ENCODE measurements at places on chromosomes 12 and 14.

DNA sequence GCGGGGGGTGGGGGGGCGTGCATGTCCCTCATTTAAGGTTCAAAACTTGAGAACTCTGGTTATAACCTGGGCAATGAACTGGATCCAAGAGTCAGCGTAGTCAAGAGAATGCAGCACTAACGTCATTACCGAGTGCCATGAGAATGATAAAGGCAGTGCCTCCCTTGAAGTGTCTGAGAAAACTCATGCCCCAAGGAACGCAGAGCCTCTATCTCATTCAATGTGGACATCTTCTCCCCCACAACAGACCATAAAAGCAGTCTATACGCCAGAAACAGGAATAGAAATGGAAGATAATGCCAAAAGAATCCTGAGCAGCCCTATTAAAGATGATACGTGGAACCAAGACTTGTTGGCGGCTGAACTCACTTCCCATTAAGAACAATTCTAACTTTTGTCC lies 208.6 kb downstream of the MED13L start:
- DNase-seq = no peak

DNA sequence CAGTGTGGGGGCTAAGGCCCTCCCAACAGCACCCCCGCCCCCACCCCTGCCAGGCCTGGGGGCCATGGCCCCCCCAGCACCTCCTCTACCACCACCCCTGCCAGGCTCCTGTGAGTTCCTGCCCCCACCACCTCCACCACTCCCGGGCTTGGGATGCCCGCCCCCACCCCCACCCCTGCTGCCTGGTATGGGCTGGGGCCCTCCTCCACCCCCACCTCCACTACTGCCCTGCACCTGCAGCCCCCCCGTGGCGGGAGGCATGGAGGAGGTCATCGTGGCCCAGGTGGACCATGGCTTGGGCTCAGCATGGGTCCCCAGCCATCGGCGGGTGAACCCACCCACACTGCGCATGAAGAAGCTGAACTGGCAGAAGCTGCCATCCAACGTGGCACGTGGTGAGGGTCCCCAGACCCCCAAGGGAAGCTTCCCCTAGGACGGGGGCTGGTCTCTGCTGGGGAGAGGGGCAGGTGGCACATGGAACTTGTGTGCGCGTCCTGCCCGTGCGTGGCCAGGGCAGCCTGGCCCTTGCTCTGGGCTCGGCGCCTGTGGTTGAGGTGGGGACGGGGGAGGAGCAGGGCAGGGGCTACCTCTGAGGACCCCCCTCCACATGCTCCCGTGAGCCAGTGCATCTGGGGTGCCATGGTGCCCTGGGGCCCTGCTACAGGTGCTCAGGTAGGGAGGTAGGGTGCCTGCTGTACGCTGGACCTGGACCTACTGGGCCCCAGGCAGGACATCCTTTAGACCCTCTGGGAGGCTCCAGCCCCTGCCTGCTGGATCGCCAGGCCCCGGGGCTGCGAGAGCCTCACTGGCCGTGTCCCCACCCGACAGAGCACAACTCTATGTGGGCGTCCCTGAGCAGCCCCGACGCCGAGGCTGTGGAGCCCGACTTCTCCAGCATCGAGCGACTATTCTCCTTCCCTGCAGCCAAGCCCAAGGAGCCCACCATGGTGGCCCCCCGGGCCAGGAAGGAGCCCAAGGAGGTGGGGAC lies 16.1 kb upstream of the ADSS1 start:
- DNase-seq = no peak

DNA sequence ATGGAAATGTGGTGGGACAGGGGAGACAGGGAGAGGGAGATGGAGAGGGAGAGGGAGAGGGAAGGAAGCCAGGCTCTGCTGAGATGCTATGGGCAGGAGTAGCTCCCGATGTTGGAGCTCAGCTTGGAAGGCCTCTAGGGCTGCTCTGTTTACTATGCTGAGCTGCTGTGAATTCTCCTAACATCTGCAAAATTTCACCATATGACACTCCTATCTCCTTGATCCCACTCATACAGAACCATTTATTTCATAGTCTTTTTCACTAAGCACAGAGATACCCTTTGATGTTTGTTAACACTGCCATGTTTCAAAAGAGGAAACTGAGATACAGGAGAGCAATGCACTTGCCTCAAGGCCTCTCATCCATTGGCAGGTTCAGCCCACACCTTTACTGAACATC lies 60.7 kb downstream of the C12orf75 start:
- no peak for DNase-seq

- no peak for DNase-seq
These were observed 19.0 kb downstream of the RIN3 start for GRCh38 chr14:92532490-92533163.

DNA sequence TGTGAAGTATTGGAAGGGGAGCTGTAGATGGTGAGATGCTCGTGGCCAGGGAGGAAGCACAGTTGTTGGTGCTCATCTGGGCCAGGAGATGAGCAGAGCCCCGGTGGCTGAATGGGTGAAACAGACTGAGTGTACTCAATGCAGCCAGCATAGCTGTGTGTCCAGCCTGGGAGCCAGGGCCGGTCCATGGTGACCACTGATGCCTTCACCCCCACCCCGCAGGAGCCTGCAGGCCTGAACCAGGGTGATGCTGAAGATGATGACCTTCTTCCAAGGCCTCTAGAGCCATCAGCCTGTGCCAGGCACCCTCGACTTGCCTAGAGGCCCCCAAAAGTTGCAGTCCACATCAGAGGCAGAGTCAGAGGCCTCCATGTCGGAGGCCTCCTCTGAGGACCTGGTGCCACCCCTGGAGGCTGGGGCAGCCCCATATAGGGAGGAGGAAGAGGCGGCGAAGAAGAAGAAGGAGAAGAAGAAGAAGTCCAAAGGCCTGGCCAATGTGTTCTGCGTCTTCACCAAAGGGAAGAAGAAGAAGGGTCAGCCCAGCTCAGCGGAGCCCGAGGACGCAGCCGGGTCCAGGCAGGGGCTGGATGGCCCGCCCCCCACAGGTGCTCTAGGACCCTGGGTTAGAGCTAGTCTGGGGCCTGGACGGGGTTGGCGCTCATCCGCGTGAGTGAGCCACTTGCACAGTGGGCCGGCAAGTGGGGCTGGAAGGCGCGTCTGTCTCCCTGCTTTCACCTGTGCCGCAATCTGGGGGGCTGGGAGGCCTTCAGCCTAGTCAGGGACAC lies 3.0 kb downstream of the TNFAIP2 start:
- DNase-seq = no peak

- DNase-seq = no peak
These were observed 1366.8 kb upstream of the TMEM132C start for GRCh38 chr12:126899926-126900792.

DNA sequence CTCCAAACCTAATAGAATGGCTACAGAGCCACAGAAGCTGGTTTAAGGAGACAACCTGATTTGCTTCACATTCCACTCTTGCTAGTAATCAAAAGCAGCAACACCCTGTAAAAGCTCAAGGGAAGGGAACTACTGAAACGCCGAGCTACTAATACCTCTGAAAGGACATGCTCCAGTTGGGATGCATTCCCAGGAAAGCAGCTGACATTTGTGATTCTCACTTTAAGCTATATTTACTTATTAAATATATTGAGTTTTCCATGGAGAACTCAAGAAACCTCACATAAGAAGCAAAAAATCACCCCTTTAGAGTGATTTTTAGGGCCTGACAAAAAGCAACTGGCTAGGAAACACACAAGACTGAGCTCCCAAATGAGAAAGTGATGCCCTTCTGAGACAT lies 1073.0 kb upstream of the FLRT2 start:
- no peak for DNase-seq

- DNase-seq = no peak
These were observed 903.2 kb downstream of the AACS start for GRCh38 chr12:125968413-125968812.

DNA sequence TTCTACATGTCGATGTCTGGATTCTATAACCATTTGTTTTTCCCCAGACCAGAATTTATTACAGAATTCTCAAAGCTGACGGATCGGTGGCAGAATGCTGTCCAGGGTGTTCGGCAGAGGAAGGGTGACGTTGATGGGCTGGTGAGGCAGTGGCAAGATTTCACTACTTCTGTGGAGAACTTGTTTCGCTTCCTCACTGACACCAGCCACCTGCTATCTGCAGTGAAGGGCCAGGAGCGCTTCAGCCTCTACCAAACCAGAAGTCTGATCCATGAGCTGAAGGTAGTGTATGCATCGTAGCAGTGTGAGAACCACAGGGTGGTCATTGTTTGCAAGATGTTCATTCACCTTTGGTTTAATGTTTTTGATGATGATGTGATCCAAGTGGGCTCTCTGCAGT lies 124.0 kb downstream of the ESR2 start:
- no peak for DNase-seq

- no peak for DNase-seq
These were observed 103.9 kb downstream of the AVPR1A start for GRCh38 chr12:63047146-63047545.

DNA sequence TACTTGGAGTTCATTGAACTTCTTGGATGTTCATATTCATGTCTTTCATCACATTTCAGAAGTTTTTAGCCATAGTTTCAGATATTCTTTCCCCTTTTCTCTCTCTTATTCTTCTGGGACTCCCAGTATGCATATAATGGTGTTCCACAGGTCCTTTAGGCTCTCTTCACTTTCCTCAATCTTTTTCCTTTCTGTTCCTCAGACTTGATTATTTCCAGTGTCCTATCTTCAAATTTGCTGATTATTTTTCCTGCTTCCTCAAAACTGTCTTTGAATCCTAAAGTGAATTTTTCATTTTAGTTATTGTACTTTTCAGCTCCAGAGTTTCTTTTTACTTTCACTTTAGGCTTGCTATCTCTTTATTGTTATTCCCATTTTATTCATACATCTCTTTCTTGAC lies 8.8 kb upstream of the ZFP36L1 start:
- no peak for DNase-seq

DNA sequence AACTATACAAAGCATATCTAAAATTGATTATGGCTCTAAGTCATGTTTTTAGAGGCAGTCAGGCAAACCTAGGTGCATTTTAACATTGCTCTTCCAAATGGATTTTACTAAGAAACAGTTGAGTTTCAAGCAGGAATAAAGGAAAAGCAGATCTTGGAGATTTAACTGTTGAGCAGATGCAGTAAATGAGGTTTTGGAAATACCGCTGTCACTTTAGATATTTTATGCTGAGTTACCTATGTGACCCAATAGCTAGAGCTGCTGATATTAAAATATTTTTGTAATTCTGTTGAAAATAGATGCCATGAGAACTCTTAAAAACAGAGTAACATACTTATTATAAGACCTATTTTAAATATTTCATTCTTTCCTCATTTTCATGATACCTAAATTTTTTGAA lies 181.4 kb downstream of the SYT1 start:
- no peak for DNase-seq

DNA sequence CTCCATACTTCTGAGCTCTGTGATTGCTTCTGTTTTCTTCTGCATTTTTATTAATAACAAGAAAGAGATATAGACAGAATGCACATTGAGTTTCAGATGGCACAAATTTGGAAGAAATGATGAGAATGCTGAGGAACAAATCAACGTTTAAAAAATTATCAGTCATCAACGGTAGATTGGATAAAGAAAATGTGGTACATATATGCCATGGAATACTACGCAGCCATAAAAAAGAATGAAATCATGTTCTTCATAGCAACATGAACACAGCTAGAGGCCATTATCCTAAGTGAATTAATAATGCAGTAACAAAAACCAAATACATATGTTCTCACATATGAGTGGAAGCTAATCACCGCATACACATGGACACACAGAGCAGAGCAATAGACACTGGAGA lies 81.8 kb downstream of the DUSP6 start:
- no peak for DNase-seq

GRCh38 chr14:62706217-62706616 lies 339.0 kb downstream of the KCNH5 start:
- DNase-seq = no peak

- DNase-seq = no peak
These were observed 908.4 kb upstream of the NOVA1 start for GRCh38 chr14:27506272-27506671.

- peak; percentile 82 for DNase-seq
These were observed 51.0 kb upstream of the SRSF5 start for GRCh38 chr14:69715725-69716477.

GRCh38 chr12:94872671-94872970 lies 130.9 kb downstream of the NDUFA12 start:
- DNase-seq = no peak

GRCh38 chr14:55054098-55054497 lies 2.7 kb downstream of the MAPK1IP1L start:
- DNase-seq = no peak

- DNase-seq = no peak
These were observed 67.2 kb upstream of the TMEM263 start for GRCh38 chr12:106888348-106888970.

GRCh38 chr12:33614630-33615029 lies 175.0 kb upstream of the SYT10 start:
- DNase-seq = no peak

- peak; percentile 57 for DNase-seq
These were observed 59.9 kb downstream of the STXBP6 start for GRCh38 chr14:24990050-24990449.

DNA sequence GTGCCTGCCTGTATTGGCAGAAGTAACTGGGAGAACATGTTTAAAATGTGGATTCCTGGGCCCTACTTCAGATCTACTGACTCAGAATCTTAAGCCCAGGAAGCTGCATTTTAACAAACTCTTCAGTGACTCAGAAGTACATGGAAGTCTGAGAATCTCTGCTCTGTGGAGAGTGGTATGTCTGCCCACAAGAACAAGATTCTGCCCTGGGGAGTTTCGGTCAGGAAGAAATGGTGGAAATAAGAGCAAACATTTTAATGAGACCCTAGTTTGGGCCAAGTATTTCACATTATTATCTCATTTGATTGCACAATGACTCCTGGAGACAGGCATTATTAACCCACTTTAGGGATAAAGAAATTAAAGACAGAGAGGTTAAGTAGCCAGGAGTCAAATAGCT lies 8.2 kb downstream of the ALDH1L2 start:
- DNase-seq = no peak

DNA sequence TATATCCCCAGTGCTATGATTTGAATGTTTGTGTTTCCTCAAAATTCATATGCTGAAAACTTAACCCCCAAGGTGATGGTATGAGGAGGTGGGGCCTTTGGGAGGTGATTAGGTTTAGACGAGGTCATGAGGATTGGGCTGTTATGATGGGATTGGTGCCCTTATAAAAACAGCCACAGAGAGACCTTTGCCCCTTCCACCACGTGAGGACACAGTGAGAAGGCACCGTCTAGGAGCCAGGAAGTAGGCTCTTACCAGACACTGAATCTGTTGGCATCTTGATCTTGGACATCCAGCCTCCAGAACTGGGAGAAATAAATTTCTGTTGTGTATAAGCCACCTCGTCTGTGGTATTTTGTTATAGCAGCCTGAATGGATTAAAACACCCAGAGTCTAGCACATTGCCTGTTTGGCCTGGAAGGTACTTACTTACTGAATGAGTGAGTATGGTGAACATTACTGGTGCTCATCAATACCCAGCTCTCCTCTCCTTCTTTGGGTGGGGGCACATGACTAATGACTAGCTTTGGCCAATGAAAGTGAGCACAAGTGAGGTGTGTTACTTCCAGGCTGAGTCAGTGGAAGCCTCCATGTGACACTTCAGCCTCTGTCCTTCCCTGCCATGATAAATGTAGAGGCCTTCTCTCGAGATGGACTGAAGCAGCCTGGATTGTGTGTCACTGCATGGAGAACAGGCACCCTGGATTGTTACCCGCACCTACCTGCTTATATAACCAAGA lies 72.4 kb upstream of the CHST11 start:
- DNase-seq = no peak

- DNase-seq = no peak
These were observed 25.0 kb downstream of the ELK3 start for GRCh38 chr12:96218989-96219678.

All from suppressor macrophage (primary cell).